ENCODE measurements at places on chromosomes 5 and 9.

- DNase-seq: no peak
Measured at GRCh38 chr5:147055850-147056566, 177.5 kb upstream of the PPP2R2B start.

DNA sequence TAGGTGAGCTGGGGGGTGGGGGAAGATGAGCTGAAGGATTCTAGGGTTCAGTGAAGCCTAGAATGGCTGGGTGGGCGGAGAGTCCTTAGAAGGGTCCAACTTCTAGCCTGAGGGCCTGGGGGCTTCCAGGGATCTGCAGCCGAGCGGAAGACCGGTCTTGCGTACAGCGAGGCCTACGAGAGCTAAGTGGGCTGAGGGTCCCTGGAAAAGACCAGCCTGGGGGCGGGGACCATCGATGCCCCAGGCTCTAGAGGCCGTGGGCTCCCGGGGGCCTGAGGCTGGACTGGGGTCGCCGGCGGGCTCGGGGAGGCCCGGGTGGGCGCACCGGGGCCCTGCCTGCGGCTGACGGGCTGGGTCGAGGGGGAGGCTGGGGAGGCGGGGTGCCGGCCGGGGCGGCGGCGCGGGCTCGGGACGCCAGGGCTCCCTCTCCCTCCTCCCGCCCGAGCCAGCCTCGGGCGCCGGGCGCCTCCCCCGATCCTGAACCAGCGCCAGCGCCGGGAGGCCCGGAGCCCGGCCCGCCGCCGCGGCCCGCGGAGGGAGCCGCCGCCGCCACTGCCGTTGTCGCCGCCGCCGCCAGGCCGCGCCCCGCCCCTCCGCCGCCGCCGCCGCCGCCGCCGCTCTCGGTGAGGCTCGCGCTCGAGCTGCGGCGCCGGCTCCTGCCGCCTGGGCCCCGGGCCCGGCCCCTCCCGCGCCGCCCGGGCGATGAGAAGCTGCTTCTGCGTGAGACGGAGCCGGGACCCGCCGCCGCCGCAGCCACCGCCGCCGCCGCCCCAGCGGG is at the start of gene MVB12B:
MVB12B (plus strand) TSS at position 602 of the 778 bp plus-strand sequence; CDS start at position 703, 101 bp downstream.
- DNase-seq: peak; percentile 24

DNA sequence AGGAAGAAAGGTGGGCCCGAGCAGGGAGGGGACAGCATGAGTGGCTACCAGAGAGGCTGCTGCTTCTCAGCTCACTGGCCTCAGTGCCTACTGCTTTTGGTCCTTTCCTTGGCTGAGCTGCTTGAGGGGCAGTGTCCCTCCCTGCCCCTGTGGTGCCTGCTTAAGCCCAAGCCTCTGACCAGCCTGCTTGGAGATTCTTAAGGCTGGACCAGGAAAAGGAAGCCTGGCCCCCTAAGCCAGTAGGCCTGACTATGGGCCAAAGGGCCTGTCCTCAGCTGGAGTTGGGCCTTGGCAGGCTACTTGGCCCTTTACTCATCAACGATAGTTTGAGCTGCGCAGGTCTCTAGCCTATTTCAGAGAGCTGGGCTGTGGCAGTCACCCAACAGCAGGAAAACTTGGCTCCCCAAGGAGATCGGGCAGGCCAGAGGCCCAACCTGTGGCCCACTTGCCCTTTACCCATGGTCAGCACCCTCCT is 24.9 kb downstream of the TCF7 start:
- no peak for DNase-seq

GRCh38 chr9:68507130-68507805 is 33.4 kb downstream of the TMEM252 start:
- no peak for DNase-seq

DNA sequence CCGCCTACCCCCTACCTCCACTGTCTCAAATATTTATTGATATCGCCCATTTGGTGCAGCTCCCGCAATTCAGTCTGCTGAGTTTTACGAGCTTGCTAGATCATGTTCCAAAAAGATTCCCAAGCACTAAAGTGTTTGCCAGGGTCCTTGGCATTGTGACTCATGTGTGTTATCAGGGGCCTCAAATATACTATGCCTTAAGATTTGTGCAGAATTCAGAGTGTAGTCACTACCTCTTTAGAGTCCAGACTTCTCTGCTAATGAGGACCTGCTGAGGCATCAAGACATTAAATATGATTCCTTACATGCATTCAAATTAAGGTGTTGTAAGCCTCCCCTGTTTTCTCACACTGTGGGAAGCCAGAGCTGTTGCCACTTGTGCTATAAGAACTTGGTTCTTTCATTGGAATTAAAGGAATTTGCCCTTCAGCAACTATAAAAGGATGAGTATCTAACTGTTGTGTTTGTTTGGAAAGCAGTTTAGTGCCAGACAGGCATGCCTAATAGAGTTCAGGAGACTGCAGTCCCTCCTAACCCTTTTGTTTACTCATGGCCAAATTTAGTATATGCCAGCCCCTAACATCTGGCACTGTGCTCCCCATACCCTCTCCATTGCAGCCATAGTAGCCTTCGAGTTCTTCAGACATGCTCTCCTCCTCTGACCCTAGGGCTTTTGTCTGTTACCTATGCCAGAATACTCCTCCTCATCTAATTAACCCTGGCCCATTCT is 316.4 kb downstream of the NR3C1 start:
- no peak for DNase-seq

DNA sequence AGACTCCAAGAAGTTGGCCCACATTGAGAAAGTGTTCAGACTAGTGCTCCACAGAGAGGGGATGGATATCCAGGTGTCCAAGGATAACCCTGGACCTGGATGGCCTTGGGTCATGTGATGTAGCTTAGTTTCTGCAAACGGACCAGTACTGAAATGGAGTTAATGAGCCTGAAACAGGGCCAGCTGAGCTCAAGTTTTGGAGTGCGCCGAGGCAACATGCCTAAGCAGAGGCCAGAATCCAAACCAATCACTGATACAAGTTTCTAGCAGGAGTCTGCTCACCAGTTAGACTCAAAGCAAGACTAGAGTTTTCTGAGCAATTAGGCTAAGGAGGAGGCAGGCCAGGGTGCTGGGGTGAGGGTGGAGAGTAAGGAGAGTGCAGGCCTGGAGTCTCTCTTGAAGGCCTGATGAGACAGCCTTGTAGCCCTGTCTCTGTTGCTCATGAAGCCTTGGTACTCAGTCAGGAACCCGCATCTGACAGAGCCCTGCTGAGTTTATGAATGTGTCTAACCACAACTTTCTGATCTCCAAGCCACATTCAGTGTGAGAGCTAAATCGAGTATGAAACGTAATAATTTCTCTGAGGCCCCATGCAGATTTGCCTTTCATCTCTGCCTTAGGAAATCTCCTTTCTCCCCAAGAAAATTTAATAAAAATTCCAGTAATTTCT is 68.9 kb upstream of the EQTN start:
- no peak for DNase-seq

DNA sequence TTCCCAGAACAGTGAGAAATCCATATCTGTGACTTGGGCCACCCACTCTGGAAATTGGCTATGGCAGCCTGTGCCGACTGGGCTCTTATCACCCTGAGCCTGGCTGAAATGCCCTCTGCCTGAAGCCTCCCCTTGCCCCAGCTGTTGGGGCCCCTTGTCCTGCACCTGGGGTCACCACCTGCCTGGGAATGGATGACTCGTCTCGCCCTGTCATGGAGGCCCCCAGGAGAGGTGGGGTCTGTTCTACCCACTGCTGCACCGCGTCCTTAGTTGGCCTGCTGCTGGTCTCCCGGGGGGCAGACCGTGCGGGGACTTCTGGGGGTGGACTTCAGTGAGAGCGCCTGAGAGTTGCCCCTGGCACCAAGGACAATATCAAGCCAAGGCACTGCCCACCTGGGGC is 46.6 kb upstream of the COL5A1 start:
- no peak for DNase-seq

DNA sequence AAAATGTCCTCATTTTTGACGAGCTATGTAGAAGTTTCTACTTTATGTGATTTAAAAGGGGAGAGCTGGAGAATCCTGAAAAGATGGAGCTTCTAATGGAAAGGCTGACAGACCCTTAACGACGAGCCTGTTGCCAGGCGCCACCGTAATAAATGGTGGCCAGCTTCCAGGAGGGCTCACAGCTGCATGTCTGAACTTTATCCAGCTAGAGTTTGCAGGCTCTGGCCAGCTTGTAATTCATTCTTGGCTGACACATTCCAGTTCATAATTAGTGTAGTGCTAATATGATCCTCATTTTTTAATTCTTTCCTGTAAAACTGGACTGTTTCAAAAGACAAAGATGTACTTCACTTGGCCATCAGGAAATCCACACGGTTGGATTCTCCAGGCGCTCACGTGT is 246.7 kb downstream of the GAS1 start:
- DNase-seq: no peak

DNA sequence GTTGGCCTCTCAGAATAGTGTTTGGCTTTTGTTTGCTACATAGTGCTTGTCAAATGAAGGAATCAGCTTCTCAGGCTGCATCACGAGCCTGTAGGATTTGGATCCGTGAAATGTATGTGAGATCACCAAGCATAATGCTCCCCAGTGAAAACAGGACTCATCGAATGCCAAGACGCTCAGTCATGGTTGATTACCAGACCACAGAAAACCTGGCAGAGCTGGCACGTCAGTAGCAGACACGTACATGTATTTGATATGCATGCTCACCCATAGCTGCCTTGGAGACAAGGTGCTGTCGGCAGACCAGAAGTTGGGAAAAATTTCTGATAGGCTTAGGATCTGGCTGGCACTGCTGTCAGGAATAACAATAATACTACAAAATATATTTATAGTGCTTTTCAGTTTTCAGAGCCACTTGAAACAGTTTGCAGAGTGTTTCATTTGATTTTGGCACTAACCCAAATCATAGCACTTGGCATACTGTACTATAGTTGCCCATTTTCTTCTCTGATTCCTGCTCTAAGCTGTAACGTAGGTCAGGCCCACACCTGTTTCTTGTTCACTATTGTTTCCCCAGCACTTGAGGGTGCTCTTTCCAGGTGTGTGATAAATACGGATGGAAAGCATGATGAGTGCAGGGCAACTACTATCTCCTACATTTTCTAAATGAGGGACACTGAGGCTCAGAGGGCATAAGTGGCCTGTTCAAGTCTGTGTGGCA is 226.1 kb downstream of the NR3C1 start:
- peak; percentile 30 for DNase-seq

DNA sequence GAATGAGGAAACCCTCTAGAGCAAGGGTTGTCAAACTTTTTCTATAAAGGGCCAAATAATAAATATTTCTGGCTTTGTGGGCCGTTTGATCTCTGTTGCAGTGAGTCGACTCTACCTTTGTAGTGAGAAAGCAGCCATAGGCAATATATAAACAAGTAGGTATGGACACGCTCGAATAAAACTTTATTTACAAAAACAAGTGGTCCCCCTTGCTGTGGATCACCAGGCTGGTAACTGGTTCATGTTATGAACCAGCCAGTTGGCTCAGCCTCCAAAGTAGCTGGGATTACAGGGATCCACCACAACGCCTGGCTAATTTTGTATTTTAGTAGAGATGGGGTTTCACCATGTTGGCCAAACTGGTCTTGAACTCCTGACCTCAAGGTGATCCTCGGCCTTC is 118.5 kb downstream of the GPBP1 start:
- no peak for DNase-seq

GRCh38 chr5:68484307-68485068 is 268.9 kb downstream of the PIK3R1 start:
- no peak for DNase-seq

DNA sequence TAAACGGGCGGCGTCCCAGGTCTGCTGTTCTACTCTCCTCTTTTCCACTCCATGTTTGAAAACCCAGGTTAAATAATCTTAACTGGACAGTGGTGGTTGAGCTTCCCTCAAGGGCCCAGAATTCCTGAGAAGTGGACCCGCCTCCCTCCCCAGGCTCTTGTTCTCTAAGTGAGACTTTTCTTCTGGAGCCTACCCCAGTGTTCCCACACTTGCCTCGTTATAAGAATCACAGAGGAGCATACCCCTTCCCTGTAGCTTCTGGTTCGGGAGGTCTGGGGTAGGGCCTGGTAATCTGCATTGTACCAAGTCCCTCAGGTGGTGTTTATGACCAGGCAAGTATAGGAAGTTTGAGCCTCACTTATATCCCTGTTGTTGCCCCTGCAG is 12.0 kb downstream of the PSD2 start:
- no peak for DNase-seq

- no peak for DNase-seq
Measured at GRCh38 chr5:149904977-149905376, 39.6 kb downstream of the PDE6A start.

- DNase-seq: no peak
Measured at GRCh38 chr9:3807601-3808000, 281.8 kb upstream of the RFX3 start.

- no peak for DNase-seq
Measured at GRCh38 chr5:35754481-35754880, 102.2 kb upstream of the IL7R start.

DNA sequence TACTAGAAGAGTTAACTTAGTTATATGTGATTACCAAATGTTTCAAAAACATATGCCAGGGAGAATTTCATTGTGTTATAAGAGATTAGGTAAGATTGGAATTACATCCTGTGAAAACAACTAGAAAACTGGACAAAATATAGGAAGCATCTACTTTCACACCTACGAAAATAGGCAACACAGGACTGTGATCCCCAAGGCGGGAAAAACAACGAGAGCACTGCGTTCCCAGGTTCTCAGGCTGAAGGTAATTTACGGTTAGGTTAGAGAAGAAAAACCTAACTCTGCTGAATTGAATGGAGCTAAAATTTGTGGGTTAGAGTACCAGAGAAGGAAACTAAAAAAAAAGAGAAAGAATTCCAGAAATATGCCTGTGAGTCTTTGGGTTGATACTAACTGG is 28.4 kb downstream of the ACOT12 start:
- DNase-seq: no peak

- DNase-seq: peak; percentile 50
Measured at GRCh38 chr9:106622164-106622487, 240.8 kb upstream of the ZNF462 start.

DNA sequence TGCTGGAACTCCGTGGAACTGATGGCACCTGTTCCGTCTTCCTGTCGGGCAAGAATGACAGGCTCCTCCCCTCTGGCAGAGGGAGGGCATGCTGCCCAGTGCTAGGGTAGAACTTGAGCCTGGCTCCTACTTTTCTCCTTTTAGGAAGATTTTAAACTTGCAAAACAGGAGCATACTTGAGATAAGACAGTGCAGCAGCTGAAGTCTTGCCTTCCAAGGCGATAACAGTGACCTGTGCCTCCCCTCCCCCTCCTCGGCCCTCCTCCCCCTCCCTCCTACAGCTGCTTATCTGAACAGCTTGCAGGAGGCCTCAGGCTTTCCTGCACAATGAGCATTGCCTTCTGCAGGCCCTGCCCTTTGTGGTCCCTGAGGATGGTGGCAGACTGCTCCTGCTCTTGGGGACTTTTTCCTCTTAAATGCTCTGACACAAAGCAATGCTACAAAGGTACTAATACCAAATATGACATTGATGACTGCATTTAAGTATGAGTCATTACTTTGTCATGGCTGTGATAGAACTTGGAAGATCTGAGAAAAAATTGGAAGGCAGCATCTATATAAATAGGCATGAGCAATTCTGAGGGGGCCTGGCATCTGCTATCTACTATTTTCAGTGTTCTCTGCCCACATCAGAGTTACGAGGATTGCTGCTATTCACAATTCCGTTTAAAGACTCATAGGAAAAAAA is 2.0 kb downstream of the GADD45G start:
- peak; percentile 58 for DNase-seq

- DNase-seq: no peak
Measured at GRCh38 chr5:132483101-132483500, 7.5 kb downstream of the IRF1 start.

GRCh38 chr9:127721391-127721821 is 5.5 kb downstream of the TTC16 start:
- DNase-seq: no peak

Data from NCI-H1436 (cell line).